A673 (cell line): ENCODE measurements at places on chromosomes 7 and 10.

DNA sequence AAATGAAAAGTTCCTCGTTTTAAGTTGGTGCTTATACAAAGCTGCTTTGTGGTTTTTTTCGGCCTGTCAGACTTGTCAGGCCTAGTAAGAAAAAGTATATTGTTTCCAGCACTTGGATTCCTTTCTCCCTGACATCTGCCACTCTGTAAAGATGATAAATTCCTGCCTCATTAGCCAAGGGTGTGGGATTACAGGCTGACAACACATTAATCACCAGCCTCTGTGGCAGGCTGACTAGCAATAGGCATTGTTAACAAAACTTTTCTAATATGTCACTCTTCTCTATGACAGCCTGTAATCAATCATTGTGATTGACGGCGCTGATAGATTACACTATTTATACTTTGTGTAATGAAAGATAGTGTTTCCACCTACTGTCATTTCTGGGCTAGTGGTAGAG is 682.5 kb downstream of the LRMDA start:
- peak; percentile 4 for DNase-seq
- no peak overlapping the region for H3K4me3 ChIP-seq
- no peak overlapping the region for H3K27ac ChIP-seq
- no peaks in the 10 kb centered on the region for H3K4me1 ChIP-seq
- no peaks in the 10 kb centered on the region for H3K36me3 ChIP-seq
- no peaks in the 10 kb centered on the region for H3K27me3 ChIP-seq

DNA sequence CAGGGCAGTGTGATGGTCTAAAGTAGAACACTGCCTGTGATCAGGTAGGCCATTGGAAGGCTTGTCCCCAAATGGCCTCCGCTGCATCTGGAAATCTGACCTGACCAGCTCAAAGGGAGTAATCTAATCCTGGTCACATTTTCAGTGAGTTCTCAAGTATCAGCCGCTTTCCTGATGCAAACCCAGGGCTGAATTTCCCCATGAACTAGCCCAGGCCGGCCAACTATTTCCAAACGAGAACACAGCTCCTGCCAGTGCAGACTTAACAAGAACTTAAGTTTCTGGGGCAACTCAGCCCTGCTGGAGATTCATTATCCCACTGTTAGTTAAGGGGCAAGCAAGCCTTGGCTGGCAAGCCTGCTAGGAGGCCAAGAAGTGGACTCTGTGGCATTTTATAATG is 59.6 kb upstream of the FAM180A start:
- no peaks in the 10 kb centered on the region for H3K4me1 ChIP-seq
- no peak overlapping the region for H3K4me3 ChIP-seq
- no peak overlapping the region for H3K27ac ChIP-seq
- no peaks in the 10 kb centered on the region for H3K36me3 ChIP-seq
- no peak for DNase-seq
- H3K27me3 ChIP-seq = no peaks in the 10 kb centered on the region

DNA sequence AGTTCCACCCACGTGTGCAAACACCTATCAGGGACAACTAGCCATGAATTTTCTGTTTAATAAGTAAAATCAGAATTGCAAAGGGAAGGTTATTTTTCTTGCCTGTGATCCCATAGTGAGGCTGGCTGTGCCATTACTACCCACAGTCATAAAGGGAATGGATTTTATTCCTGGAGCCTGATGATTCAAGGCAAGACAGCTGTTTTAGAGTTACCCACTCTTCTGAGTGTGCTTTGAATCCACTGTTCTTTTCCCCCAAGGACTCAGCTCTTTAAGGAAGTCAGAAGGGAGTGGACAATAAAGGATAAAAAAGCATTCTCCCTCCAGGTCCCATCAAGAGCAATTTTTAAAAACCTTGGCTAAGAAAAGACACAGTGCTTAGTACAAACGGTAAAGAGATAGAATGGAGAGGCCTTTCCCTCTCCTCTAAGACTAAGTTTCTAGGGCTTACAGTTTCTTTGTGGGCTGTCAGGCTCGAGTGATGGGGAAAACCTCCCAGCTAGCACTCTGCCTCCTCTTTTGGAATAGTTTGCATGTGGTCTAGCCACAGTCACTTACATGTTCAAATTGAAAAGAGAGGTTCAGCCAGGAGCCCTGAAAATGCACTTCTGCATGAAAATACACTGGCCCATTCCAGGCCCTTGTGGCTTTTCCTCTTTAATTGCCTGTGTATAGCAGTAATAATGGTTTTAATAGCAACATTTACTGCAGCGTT is 5.1 kb upstream of the LRRC4 start:
- no peaks in the 10 kb centered on the region for H3K4me1 ChIP-seq
- no peaks in the 10 kb centered on the region for H3K36me3 ChIP-seq
- DNase-seq = no peak
- no peak overlapping the region for H3K27ac ChIP-seq
- no peak overlapping the region for H3K4me3 ChIP-seq

- H3K4me1 ChIP-seq = peaks cover 25% of the 10 kb centered on the region
- H3K4me3 ChIP-seq = no peak overlapping the region
- no peaks in the 10 kb centered on the region for H3K27me3 ChIP-seq
Measured at GRCh38 chr10:63374991-63375390, 90.8 kb downstream of the JMJD1C start.

DNA sequence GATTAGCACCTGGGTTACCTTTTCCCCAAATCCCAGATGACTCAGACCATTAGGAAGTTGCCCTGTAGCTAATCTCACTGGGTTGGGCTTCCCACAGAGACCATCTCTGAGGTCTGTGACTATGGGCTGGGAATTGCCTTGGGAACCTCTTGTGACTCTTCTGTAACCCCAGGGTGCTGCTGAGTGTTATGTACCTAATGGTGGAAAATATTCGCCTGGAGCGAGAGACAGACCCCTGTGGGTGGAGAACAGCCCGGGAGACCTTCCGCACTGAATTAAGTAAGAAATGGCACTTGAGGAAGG is 20.0 kb downstream of the STRIP2 start:
- peaks cover 5% of the 10 kb centered on the region for H3K36me3 ChIP-seq
- H3K27ac ChIP-seq = no peak overlapping the region
- no peak for DNase-seq
- H3K4me3 ChIP-seq = no peak overlapping the region
- no peaks in the 10 kb centered on the region for H3K4me1 ChIP-seq

DNA sequence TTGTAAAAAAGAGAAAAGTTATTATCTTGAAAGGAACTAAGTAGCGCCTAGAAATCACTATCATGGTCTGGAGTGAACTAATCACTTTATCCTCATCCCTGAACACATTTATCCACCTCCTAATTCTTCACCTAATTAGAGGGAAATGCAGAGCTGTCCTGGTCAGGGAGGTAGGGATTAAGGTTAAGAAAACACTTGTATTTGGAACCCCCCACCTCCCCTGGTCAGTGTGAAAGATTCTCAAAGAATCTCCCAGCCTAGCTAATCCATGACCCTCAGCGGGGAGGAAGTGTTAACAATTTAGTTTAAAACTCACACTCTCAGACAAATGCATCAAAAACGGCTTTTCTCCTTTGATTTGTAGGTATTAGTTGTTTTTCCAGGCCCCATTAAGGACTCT is 83.8 kb downstream of the FAM204A start:
- H3K27me3 ChIP-seq = peaks cover 18% of the 10 kb centered on the region
- DNase-seq = no peak
- no peak overlapping the region for H3K27ac ChIP-seq
- no peaks in the 10 kb centered on the region for H3K4me1 ChIP-seq

GRCh38 chr10:110304394-110304779 is 333 bp downstream of the SMNDC1 start:
- H3K36me3 ChIP-seq = peaks cover 40% of the 10 kb centered on the region
- DNase-seq = no peak
- H3K4me3 ChIP-seq = peak overlapping the region; percentile 81
- H3K4me1 ChIP-seq = peaks cover 63% of the 10 kb centered on the region
- H3K27ac ChIP-seq = peak overlapping the region; percentile 95

DNA sequence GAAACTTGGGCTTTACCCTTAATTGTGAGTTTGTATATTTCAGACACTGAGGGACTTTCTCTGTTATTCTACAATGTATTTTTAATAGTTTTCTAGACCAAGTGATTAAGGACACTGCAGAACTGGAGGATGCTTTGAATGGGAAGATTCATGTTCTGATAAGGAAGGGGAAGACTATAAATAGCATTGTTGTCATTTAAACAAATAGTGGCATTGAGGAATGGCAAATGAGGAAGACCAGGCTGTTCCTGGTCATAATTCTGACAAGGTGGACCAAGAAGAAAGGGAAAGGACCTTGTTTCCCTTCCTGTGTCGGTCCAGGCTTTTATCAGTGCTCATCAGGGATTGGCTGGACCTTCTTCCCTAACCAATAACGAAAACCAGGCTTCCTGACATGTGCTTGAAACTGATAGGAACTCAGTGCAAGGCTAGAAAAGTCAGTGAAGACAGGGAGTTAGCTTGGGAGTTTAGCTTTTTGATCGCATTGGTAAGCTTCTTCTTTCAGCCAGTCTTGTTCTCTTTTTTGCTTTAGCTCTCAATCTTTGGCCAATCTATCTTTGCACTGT is 116.2 kb downstream of the ITGA8 start:
- H3K27ac ChIP-seq = no peak overlapping the region
- no peaks in the 10 kb centered on the region for H3K36me3 ChIP-seq
- H3K4me1 ChIP-seq = peaks cover 11% of the 10 kb centered on the region
- peaks cover 28% of the 10 kb centered on the region for H3K27me3 ChIP-seq

DNA sequence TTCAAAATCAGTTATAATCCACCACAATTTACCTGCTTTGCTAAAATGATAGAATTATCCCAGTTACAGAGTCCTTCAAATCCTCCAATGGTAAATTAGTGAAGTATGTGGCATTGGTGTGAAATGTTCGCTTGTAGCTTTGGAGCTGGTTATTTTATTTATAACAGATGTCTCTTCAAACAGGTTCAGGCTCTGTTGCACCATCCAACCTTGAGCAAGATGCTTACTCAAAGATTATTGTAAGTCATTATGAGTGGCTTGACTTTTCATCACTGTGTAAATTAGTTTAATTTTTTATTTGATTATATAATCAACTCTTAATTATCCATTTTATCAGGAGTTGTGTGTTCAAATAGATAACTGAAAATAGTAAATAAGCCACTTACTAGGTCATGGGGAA is 99.4 kb downstream of the BTRC start:
- H3K36me3 ChIP-seq = no peaks in the 10 kb centered on the region
- no peaks in the 10 kb centered on the region for H3K27me3 ChIP-seq
- H3K4me1 ChIP-seq = no peaks in the 10 kb centered on the region
- DNase-seq = no peak

DNA sequence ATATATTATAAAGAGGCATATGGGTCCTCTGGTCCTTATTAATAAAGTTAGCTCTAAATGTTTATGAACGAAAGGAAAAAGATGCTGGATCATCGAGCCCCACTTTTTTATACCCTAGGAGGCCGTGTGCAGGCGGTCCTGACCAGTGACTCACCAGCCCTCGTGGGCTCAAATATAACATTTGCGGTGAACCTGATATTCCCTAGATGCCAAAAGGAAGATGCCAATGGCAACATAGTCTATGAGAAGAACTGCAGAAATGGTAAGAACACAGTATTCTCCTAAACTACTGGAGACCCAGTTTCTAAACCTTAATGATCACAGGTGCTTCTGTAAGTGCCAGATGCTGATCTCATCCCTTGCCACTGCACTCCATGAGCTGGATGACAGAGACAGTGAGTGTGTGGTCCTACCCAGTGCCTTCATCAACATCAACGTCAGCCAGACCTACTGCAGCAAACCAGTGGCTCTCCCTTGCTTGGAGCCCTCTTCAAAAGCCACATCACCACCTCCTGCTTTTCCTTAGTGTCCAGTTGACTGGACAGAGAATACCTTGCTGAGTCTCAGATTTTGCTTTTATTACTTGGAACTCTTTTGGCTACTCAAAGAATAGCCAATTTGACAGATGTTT is 7.6 kb downstream of the GPNMB start:
- no peaks in the 10 kb centered on the region for H3K4me1 ChIP-seq
- no peak overlapping the region for H3K4me3 ChIP-seq
- no peak overlapping the region for H3K27ac ChIP-seq
- DNase-seq = no peak
- no peaks in the 10 kb centered on the region for H3K36me3 ChIP-seq
- H3K27me3 ChIP-seq = no peaks in the 10 kb centered on the region

GRCh38 chr7:20556091-20556490 is 59.4 kb upstream of the ABCB5 start:
- H3K27ac ChIP-seq = no peak overlapping the region
- H3K4me1 ChIP-seq = peaks cover 2% of the 10 kb centered on the region
- DNase-seq = no peak
- H3K36me3 ChIP-seq = no peaks in the 10 kb centered on the region

DNA sequence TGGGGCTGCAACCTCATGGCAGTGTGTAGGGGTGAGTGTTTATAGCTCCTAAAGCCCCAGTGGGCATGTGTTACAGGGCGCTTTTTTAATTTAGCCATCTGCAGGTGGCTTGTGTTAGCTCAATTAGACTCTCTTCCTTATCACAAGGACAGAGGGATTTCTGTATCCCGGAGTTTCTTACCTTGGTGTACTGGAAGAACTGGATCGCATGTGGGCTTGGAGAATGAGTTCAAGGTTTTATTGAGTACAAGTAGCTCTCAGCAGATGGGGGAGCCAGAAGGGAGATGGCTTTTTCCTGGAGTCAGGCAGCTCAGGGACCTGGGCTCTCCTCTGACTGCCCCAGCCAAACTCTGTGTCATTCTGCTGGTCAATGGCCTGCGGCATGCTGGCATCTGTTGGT is 153.5 kb upstream of the C7orf33 start:
- no peaks in the 10 kb centered on the region for H3K27me3 ChIP-seq
- no peak for DNase-seq
- H3K27ac ChIP-seq = no peak overlapping the region
- no peaks in the 10 kb centered on the region for H3K4me1 ChIP-seq

DNA sequence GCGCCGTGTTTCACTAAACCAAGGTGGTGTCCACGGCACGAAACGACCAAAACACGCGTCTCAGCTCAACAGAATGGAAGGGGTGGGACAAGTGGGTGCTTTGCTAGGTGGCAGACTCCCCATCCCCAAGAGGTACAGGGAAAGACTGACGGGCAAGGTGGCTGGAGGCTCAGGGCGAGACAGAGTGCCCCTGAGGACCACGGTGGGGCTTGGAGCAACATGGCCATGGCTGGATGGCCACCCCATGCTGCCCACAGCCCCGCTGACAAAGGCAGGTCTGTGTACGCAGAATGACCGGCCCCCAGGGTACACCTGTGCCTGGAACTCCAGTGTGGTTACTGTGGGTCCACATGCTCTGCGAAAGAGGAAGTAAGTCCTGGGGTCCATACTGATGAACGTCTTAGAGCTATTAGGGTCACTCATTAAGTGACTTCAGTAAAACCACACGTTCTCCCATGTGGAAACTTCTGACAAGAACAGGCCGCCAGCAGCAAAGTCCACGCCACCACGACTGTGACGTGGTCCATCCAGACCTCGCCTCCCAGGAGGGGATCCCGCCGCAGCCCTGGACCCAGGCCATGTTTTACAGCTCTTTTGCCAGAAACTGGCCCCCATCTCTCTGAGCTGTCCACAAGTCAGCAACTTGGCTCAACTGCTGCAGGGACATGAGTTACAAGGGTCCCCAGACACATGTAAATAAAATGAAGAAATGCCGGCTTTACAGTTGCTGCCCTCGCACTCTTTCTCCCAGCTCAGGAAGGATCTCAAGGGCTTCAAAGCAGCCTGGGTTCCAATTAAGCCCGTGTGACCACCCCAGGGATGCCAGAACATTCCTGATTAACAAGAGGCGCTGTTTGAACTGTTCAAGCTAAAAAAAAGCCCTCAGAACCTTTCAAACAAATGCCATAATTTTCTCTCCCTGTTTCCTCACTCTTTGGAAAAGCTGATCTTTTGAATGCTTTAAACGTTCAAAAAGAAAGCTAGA is 66.8 kb downstream of the MAD1L1 start:
- no peak for DNase-seq
- no peak overlapping the region for H3K4me3 ChIP-seq
- no peak overlapping the region for H3K27ac ChIP-seq

GRCh38 chr7:46881507-46882127 is 700.3 kb downstream of the TNS3 start:
- H3K27ac ChIP-seq = no peak overlapping the region
- no peak overlapping the region for H3K4me3 ChIP-seq
- no peaks in the 10 kb centered on the region for H3K27me3 ChIP-seq
